ENCODE measurements at places on chromosomes 5 and 9.

DNA sequence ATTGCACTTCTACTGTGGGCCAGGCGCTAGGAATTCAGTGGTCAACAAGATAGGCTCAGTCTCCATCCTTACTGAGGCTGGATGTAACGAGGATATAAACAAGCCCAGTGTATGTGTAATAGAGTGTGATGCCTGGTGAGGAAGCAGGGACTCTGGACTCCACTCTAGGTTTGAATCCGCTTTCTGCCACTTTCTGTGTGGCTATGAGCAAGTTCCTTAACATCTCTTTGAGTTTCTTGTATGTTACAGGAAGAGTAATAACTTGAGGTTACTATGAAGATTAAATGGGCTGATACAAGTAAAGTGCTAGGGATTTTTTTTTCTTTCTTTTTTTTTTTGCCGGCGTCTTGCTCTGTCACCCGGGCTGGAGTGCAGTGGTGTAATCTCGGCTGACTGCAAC is 12.4 kb downstream of the DOCK2 start:
- no peak for DNase-seq

DNA sequence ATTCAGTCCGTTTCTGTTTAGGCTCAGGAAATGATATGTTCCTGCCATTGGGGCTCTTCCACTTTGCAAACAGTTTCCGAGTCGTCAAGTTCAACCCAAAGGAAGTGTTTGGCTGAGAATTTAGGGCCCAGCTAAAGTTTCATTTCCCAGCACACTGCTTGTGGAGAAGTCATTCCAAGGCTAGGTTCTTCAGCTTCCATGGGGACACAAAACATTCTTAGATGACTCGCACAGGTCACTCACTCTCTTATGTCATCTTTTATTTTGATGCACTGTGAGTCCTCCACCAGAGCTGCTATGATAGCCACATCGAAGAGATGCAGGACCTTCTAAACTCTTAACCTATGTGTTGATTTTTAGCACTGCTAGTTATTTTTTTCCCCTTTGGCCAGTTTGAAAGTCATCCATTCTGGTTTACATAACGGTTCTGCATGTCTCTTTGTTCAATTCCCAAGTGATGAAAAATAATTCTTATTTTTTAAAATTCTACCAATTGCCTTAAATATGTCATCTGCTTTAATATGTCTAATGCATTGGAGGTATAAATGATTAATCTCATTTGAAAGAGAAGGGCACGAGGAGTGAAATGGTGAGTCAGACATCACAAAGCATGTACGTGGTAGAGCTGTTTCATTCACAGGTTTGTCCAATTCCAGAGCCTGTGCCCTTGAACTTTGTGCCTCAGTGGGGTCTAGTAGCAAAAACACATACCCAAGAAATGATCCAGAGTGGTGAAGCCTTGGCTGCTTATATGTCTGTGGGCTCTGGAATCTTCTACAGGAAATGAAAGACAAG is 84.3 kb downstream of the ZNF462 start:
- DNase-seq = no peak

- DNase-seq = no peak
Measured at GRCh38 chr9:125696106-125696647, 10.8 kb downstream of the MAPKAP1 start.

DNA sequence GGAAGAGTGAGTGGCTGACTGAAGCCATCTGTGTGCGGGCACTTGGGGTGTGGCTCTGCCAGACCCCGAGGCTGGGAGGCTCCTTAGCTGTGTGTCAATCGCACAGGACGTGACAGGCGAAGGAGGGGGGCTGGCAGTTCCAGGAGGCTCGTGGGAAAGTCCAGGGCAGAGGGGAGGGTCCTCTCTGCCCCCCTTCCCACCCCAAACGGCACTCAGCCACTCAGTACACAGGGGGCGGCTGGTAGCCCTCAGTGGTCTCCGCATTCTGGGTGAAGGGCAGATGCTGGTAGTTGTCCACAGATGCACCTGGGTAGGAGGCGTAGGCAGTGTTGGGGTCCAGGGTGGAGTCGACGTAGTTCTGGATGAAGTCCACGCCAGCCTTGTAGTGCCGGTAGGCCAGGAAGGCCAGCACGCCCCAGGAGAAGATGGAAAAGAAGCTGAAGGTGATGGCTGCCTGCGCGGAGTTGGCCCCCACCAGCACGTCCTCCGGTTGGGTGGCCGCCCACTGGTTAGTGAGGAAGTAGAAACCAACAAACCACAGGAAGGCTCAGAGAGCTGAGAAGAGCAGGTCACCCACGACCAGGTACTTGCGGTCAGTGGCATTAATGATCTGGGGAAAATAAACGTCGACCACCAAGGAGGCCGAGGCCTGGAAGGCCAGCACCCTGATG is 85.4 kb upstream of the CEP78 start:
- no peak for DNase-seq

DNA sequence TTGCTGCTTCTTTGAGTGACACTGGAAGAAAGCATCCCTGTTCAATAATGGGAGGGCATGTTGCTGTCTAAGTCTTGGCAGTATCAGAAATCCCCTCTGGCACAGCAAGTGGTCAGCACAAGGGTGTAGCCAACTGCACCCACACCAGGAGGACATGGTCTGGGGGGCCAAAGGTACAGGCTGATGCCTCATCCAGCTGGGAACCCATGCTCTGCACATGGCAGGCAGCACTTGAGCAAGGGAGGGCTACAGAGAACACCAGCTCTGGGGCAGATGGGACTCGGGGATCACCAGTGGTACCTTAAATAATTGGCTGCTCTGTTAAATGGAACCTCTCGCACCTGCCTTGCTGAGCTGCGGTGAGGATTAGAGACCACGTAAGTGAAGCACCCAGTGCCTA is 265.2 kb downstream of the SYK start:
- DNase-seq = no peak

DNA sequence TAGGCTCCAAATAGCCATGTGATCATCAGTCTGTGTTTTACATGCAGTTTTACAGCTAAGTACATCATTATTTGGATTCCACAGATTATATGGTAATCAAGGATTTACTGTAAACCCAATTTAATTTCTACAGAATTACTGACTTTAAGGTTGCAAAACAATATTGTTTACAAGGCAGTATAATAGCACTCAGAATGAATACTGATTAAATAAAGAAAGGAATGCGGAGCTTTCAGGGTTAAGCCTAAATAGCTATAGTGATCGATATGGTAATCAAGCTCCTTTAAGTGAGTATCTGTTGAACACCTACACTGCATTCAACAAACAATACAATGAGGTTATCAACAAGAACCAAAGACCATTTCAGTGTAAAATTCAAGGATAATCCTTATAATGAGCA is 64.3 kb downstream of the DMAC1 start:
- DNase-seq = no peak

GRCh38 chr9:13110766-13111417 is 168.6 kb downstream of the MPDZ start:
- DNase-seq = no peak

GRCh38 chr5:112201141-112201540 is 217.9 kb downstream of the EPB41L4A start:
- no peak for DNase-seq

DNA sequence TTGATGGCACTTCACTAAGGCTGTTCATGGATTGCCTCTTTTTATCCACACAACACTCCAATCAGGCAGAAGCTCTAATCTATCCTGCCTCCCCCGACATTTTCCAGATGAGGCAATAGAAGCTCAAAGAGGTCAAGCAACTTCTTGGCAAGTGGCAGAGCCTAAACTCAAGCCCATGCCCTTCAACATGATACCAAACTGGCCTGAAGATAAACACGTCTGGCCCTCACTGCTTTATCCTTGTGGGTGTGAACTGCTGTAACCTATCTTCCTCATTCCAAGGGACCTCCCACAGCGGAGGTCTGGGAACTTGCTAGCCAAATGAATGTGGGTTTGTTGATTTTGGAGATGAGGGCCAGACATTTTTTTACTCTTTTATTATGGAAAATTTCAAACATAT is 9.5 kb downstream of the SLC35A4 start:
- DNase-seq = no peak

DNA sequence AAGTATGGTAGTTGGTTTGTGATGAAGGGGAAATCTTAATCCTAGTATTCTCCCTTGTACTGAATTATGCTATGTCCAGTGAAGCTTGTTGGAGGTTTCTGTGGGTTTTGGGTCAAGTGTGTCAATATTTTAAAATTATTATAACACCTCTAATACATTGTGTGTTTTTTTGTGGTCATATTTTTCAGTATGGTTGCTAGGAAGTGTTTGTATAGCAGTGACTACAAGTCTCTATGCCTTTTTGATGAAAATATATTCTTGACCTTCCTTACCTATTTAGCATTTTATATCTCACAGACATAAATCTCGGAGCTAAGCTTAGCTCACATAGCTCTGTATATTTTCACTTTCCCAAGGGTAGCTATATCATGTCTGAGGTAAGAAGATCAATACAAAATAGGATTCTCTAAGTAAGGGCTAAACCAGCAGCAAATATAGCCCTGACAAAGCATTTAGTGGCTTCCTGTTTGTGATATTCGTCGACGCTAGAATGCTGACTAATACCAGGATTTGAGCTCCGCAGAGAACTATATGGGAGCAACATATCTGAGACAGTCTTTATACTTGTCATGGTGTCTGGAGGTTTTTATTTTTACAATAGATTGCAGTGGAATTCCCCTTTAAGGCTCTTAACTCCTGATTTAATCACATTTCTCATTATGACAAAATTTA is 82.3 kb downstream of the MACIR start:
- no peak for DNase-seq

- DNase-seq = no peak
Measured at GRCh38 chr9:84207491-84207951, 133.0 kb downstream of the SLC28A3 start.

GRCh38 chr5:15993919-15994318 is 185.7 kb downstream of the MARCHF11 start:
- no peak for DNase-seq

DNA sequence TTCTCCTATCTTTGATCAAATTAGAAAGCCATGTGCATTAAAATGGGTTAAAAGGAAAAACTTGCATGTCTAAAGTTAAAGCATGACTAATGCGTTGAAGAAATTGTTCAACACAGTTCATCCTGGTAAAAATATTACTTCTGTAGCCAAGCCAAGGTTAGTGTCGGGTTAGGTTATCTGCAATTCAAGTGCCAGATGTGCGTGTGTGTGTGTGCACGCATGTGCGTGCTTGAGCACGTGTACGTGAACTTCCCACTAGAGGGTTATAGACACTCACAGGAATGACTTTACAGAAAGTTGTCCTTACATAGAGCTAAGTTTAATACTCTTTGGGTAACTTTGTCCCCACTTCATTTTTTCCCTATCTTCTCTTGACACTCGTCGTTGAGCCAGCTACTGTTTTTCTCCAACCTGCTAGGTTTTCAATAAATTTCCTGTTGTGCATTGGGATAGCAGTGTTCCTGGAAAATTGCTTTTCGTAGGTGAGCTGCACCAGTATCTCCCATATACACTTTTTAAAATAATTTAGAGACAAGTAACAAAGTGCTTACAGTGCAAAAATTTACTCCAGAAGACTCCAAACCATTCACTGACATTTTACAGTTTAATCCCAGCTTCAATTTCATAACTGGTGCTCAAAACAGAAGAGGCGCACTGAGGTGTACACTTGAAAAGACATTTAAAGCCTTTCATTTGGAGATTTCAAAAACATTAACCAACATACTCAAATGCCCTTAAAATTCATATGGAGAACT is 353.8 kb downstream of the NFIB start:
- DNase-seq = no peak

DNA sequence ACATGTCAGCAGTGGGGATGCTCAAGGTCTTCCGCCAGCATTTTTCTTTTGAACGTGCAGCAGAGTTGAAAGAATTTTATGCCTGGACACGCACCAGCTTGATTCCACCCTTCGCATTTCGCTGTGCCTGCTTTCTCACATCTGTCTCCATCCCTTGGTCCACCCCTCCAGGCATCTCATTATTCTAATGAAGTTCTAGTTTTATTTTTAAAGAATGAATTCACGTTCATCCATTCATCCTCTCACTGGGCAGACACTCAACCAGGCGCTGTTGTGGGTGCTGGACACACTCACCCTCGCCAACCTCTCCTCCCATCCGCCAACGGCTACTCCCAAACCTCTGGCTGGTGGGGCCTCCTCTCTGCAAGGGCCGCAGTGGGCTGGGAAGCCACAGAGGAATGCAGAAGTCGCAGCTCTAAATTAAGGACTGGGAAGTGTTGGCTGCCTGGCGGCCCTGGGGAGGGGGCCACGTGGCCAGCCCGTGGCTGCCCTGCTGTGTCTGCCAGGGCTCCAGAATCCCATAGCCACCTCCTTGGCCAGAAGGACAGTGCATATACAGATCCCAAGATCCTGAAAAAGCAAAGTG is 6.7 kb downstream of the SUSD3 start:
- DNase-seq = no peak

DNA sequence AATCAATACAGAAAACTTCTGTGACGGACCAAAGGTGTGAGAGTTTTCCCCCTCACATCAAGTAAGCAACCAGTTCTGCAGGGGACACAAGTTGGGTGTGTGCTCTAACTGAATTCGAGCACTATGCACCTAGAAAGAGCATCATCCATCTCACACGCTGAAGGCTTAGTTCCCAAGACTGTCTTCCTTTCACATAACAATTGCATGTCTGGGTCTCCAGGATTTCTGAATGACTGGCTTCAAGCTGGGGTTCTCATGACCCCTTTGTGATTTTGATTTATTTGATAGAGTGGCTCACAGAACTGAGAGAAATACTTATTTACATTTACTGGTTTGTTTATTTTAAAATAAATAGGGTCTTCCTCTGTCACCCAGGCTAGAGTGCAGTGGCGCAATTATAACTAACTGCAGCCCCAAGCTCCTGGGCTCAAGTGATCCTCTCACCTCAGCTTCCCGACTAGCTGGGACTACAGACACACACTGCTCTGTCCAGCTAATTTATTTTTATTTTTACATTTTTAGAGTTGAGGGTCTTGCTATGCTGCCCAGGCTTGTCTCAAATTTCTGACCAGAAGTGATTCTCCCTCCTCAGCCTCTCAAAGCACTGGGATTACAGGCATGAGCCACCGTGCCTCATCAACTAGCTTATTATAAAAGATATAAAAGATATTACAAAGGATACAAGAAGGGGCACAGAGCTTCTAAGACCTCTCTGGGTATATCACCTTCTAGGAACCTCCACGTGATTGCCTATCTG is 316.7 kb upstream of the CDH12 start:
- no peak for DNase-seq

DNA sequence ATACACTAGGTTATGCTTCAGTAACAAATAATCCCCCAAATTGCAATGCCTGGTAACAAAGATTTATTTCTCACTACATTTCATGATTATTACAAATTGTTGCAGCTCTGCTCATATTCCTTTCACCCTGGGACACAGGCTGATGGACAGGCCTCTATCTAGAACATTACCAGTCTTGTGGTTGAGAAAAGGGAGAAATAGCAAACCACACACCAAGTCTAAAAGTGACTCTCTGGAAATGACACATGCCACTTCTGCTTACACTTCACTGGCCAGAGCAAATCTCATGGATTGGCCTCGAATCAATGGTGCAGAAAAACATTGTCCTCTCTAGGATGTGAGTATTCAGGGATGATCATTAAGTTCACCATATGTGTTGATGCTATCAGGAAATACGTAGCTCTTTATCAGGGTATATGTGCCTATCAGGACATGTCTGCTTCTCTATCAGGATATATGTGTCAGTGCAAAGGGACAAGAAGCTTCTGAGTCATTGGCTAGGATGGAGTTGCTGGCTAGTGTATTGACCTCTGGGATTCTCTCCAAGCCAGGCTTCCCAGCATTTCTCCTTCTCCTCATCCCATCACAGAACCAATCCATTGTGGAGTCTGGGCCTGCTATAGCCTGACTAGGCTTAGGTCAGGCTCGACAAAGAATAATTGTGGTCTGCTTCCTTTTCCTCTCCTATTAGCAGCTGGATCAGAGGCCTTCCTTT is 91.1 kb upstream of the CEP78 start:
- no peak for DNase-seq

GRCh38 chr9:110748251-110748893 is 79.8 kb downstream of the MUSK start:
- no peak for DNase-seq

Data from activated effector memory CD4-positive, alpha-beta T cell treated with anti-CD3 and anti-CD28 coated beads, Interleukin-2, amount 50 U/mL, for 16 hours (primary cell).